Common myeloid progenitor, CD34-positive (primary cell): ENCODE measurements at places on chromosomes 16 and 17.

- DNase-seq, result no peak
Measured at GRCh38 chr17:3959921-3960601, 4.2 kb downstream of the ATP2A3 start.

DNA sequence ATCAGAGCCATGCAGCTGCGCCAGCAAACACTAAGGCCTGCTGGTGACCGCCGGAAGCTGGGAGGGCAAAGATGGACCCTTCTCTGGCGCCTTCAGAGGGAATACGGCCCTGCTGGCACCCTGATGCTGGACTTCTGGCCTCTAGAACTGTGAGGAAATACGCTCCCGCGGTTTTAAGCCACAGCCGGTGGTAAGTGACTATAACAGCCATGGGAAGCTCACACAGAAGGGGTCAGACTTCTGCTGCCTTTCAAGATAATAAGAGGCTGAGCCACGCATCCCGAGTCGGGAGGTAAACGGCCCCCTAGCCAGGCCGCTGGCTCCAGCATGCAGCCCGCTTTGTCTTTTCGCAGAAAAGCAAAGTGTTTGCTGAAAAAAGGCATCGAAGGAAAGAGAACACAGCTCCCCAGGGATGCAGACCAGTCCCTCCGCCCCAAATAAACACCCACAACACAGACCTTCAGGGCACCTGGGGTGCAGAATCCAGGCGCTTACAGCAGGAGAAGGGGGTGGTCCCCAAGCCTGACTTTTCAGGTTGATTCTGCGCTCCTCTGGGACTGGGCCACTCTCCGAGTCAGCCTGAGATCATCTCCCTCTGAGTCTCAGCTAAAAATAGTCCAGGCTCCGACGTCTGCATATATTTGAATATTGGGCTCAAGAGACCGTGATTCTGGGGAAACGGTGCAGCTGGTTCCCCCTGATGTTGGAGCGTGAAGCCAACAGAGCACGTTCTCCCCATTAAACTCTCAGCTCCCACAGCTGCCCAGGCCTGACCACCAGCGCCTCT lies 89.7 kb downstream of the MGAT5B start:
- DNase-seq, result no peak

GRCh38 chr16:30383521-30383920 lies 1.2 kb upstream of the SEPTIN1 start:
- no peak for DNase-seq

GRCh38 chr16:1188432-1189189 lies 35.7 kb downstream of the CACNA1H start:
- peak; percentile 74 for DNase-seq

GRCh38 chr17:35717475-35717874 lies 14.0 kb upstream of the RASL10B start:
- DNase-seq, result no peak

DNA sequence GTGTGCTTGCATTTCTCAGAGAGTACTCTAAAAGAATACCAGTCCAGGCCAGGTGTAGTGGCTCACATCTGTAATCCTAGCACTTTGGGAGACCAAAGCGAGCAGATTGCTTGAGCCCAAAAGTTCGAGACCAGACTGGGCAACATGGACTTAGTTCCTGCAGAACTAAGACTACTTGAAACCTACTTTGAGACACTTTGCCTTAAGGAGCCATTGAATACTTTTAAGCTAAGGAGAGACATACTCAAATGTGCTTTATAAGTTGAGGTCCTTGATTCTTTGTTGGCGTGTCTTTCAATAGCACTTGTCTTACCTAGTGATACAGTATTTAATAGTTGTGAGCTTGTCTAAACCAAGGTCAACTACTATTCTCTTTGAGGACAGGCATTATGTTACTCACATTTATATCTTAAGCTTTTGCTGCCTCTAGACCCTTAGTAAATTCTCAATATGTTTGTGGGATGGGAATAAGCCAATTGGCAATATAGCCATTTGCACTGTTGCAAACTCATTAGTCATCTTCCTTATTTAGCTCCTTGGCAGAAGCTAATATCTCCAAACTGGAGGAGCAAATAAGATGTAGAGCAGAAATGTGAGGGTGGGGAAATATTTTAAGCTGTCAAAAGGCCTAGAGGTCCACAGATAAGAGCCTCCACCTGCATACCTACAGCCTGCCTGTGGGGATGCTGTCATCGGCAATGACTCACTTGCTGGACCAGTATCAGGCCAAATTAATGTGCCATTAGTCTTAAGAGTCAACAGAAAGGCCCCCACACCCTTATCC lies 16.3 kb downstream of the SCPEP1 start:
- no peak for DNase-seq

DNA sequence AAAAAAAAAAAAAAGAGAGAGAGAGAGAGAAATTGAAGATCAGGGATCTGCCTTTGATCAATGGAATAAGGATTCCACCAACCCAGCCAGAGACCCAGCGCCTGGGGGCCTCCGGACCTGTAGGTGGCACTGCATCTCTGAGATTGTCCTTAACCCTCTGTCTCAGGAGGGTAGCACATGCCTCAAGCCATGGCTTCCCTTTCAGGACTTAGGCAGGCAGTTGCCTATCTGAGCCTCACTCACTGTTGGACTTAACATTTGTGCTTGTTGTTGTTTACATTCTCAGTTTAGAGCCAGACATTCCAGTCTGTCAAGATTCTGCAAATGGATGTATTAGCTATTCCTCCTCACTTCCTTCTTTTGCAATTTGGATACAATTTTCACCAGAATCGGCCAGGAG lies 5.1 kb upstream of the SCNN1B start:
- no peak for DNase-seq

- peak; percentile 34 for DNase-seq
Measured at GRCh38 chr16:2213817-2214718, 572 bp downstream of the PGP start.

GRCh38 chr17:15169676-15170075 lies 95.5 kb downstream of the PMP22 start:
- DNase-seq, result no peak

DNA sequence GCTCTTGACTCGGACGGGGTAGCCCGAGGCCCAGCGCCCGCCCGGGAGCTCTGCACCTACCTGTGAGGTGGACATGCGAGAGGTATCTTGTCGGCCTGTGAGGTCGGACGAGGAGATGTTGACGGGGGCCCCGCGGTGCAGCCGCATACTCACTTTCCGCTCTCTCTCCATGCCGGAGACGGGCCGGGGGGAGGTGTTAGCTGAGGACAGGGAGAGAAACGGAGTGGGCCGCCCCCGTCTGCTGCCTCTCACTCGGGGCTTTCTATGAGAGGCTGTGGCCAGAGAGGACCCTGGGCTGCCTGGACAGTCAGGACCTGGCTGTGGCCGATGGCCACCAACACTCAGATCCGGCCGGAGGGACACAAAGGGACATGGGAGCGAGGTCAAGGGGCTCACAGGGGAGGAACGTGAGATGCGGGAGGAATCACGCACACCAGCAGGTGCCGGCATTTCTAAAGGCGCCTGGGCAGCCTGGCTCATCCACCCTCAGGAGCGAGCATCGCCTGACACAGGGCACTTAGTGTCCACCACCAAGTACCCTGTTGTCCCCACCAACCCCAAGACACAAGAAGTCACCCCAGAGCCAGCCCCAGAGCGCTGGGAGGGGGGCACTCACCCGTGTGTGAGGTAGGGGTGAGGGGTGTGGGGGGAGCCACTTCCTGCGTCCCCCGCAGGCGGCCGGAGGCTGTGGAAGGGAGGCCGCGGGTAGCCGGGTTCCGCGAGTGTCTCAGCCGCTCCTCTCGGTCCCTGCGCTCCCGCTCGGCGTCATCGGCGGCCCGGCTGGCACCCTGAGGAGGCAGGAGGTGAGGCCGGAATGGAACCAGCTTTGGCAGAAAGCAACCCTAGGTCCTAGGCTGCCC lies 20.2 kb downstream of the SLC16A3 start:
- DNase-seq, result no peak

DNA sequence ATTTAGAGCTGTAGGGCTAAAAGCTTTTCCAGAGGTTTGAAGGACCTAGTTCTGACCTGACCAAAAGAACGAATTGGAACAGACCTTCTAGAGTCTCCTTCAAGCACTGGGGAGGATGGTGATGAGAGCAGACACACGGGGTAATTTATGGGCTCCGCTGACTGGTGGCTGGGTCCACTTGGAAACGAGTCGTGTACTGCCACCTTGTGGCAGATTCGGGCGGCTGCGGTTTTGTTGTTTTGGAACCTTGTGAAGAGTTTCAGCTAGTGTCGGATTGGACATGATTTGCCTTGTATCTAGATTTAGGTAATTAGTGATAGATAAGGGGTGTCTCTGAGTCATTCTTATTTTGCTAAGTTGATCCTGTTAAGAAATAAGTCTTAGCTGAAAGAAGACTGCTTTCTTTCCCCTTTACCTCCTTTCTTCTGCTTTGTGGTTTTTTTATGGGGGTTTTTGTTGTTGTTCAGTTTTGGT lies 98.9 kb downstream of the AATF start:
- DNase-seq, result peak; percentile 84

DNA sequence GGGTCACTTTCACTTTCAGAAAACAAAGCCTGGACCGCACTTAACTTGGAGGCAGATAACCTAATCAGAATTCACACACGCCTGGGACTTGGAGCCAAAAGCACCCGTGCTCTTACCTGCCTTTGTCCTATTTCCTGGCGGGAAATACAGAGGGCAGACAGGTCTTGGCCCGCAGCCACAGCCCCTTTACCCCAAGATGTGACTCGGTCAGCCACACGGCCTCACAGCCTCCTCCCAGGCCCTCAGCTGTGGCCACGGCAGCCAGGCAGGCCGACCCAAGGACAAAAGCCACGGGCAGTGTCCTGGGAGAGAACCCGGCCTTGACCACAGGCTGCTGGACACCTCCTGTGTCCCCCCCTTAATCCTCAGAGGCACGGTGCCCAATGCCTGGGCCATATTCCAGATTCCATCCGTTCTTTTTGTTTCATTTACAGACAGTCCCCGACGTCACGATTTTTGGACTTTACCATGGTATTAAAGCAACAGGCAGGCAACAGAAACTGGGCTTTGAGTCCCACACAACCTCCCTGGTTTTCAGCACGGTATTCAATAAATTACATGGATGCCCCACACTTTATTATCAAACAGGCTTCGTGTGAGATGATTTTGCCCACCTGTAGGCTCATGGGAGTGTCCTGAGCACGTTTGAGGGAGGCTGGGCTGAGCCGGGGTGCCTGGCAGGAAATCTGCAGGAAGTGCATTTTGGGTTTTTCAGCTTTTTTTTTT lies 30.1 kb upstream of the GAA start:
- peak; percentile 22 for DNase-seq

- peak; percentile 85 for DNase-seq
Measured at GRCh38 chr17:16287563-16288027, 65.7 kb downstream of the CENPV start.

DNA sequence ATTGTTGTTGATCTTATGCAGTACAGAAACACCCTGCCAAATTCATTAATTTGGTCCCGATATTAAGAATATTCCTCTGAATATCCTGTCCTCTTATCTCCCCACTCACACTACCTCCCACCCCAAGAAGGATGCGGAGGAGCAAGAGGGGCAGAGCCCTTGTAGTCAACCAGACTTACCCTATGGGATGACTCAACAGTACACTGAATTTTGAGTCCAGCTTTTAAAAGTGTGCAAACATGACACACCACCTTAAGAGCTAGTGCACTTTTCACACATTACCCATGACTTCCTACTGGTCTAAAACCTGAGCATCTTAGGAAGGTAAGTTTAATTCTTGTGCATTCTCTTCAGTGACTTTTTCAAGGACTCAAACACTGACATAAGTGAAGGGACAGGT lies 9.5 kb downstream of the USP22 start:
- no peak for DNase-seq

DNA sequence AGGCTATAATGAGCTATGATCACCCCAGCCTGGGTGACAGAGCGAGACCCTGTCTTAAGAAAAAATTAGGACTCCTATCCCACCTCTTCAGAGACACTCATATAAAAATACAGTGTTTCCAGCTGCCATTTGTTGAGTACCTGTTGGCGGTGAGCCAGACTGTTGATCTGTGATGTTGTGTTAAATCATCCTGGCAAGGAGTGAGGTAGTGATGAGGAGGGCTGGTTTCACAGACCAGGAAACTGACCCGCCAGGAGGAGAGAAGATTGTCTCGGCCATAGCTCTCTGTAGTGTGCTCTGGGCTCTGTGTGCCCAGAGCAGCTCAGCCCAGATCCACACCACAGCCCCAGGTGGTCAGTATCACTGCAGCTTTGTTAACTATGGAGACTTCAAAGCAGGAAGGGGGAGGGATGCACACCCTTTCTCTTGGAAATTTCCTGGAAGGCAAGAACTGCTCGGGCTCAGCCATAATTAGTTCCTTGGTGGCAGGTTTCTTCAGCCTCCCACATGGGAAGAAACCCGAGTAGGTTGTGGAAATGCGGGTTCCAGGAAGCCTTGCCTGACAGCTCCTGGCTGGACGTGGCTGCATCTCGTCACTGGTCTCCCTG lies 343.0 kb downstream of the SNX29 start:
- DNase-seq, result no peak

- DNase-seq, result no peak
Measured at GRCh38 chr16:78092758-78093157, 6.7 kb upstream of the WWOX start.

DNA sequence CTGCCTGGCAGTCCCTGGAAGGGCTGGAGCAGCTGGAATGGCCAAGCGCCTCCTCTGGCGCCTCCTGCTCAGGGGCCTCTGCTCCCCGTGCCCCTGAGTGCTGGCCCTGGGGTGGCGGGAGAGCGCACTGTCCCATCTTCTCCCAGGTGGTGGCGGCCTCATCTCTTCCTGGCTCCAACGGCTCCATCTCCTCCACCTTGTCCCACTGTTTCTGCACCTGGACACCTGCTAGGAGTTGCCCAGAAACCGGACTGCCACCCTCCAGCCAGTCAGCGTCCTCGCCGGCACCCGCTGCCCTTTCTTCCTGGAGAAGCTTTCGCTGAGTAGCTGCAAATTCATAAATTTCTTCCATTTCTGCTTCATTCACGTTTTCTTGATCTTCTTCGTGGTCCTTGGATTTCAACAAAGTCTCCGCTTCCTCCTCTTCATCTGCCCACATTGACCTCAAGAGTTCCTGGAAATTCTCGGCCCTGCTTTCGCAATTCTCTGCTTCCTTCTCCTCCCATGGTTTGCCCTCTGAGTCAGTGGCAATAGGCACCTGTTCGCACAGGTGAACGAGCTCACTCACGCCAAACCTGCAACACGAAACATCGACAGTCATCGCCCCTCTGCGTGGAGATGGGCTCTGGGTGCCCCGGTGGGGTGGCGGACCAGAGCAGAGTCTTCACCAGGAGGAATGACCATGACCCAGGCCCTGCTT lies 13.7 kb upstream of the NLRC3 start:
- no peak for DNase-seq

- no peak for DNase-seq
Measured at GRCh38 chr17:15501793-15502192, 34.4 kb upstream of the CDRT4 start.

- DNase-seq, result peak; percentile 14
Measured at GRCh38 chr17:18042983-18043382, 3.8 kb downstream of the GID4 start.

DNA sequence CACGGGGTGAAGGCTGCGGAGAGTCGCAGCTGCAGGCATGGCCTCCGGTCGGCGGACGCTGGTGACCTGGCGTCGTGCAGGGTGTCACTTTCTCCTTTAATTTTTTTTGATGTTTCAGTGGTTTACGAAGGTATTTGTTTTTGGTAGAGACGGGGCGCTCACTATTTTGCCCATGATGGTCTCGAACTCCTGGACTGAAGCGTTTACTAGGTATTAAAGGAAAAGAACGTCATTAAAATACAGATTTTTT lies 17.1 kb downstream of the ZNF213 start:
- DNase-seq, result peak; percentile 80
